ENCODE measurements at places on chromosomes 2 and 18. TPM values are rescaled to one million over a fixed set of nuclear protein-coding genes. Genes with fewer than 3 reads are reported as not detected.
A peak's percentile ranks its signal among the peaks of the same experiment; 100 is the strongest.

SLC30A3 gene
- total RNA-seq: 0.20 TPM

PCARE gene
- total RNA-seq: 0.67 TPM

REEP1 gene
- total RNA-seq: 7.3 TPM

NETO1 gene
- not detected for total RNA-seq

GLB1L gene
- total RNA-seq: 4.1 TPM

PROM2 gene
- total RNA-seq: 4.2 TPM

TMEM37 gene
- 9.3 TPM for total RNA-seq

ALK gene
- 0.30 TPM for total RNA-seq

GKN1 gene
- total RNA-seq: not detected

SLC8A1 gene
- total RNA-seq: 54.5 TPM

ANKRD29 gene
- total RNA-seq: 77.7 TPM

MYO7B gene
- total RNA-seq: 1.2 TPM

TMEM163 gene
- 26.1 TPM for total RNA-seq

DNA sequence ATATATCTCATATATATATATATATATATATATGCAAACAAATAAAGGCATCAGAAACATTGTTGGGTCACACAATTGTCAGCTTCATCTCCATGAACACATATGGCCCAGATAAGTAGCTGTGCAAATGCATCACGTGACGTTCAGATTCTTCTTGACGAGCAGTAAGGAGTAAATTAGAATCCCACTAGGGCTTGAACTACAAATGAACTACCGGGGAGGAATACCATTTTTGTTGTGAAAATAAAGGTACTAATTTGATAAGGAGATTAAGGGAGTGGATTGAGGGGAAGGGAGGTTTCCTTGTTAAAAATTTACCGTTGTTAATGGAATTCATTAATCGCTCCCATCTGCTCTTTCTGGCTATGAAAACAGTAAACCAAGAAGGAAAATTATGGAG, 186.5 kb upstream of the COPS8 start:
- no peak for DNase-seq
- no peak overlapping the region for H3K27ac ChIP-seq
- no peaks in the 10 kb centered on the region for H3K36me3 ChIP-seq
- H3K27me3 ChIP-seq: no peaks in the 10 kb centered on the region

- H3K36me3 ChIP-seq: no peaks in the 10 kb centered on the region
- H3K4me3 ChIP-seq: no peak overlapping the region
- DNase-seq: no peak
- no peaks in the 10 kb centered on the region for H3K27me3 ChIP-seq
- peaks cover 17% of the 10 kb centered on the region for H3K4me1 ChIP-seq
Measured at GRCh38 chr18:9081940-9082339, 20.6 kb upstream of the NDUFV2 start.

- no peaks in the 10 kb centered on the region for H3K4me1 ChIP-seq
- no peaks in the 10 kb centered on the region for H3K36me3 ChIP-seq
- H3K27ac ChIP-seq: no peak overlapping the region
- no peaks in the 10 kb centered on the region for H3K27me3 ChIP-seq
- no peak for DNase-seq
Measured at GRCh38 chr18:68484241-68484640, 230.7 kb downstream of the TMX3 start.

DNA sequence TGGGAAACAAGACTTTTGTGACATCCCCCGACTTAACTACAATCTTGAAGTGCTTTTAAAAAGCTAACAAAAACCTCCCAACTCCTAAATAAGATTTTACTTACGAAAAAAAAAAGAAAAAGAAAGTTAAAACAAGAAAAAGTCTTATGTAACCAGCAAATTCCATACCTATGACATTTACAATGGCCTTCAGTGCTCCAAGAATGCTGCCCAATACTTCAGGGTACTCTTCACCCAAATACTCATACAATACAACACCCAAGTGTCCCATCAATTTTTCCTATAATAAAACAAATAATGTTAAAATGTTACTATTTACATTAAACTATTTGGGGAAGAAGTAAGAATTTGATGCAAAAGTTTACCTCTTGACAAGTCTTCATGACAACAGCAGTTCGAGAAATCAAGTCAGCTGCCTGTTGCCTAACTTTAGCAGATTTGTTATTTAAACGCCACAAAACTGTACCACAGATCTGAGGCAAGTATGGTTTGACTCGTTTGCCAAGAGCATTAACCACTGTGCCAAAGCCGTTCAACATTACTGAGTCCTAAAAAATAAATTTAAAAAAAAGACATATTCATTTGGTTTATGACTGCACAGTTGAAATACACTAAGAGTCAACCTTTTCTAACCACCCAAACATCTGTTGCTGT, 34.8 kb downstream of the SF3B1 start:
- H3K27me3 ChIP-seq: no peaks in the 10 kb centered on the region
- H3K27ac ChIP-seq: no peak overlapping the region
- H3K36me3 ChIP-seq: peaks cover 100% of the 10 kb centered on the region
- no peak overlapping the region for H3K4me3 ChIP-seq

DNA sequence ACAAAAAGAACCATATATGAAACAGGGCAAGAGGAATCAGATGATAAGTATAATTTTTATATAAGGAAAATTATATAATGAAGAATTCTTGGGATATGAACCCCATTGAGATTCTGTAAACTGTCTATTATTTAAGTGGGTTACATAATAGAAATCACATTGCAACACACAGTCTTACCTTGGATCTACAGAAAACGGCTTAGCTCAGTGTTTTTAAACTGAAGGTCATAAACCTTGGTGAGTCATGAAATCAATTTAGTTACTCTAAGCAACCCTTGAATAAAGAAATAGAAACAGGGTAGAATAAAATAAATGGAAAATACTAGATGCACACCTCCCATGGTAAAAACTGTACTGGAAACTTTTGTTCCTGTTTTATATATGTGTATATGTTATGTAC, 50.7 kb downstream of the METTL8 start:
- no peak overlapping the region for H3K4me3 ChIP-seq
- no peak for DNase-seq
- no peaks in the 10 kb centered on the region for H3K4me1 ChIP-seq
- H3K36me3 ChIP-seq: no peaks in the 10 kb centered on the region

- no peaks in the 10 kb centered on the region for H3K27me3 ChIP-seq
- H3K4me3 ChIP-seq: no peak overlapping the region
- H3K36me3 ChIP-seq: no peaks in the 10 kb centered on the region
- DNase-seq: no peak
- H3K27ac ChIP-seq: peak overlapping the region; percentile 9
Measured at GRCh38 chr2:44267269-44267795, 7.9 kb upstream of the SLC3A1 start.

DNA sequence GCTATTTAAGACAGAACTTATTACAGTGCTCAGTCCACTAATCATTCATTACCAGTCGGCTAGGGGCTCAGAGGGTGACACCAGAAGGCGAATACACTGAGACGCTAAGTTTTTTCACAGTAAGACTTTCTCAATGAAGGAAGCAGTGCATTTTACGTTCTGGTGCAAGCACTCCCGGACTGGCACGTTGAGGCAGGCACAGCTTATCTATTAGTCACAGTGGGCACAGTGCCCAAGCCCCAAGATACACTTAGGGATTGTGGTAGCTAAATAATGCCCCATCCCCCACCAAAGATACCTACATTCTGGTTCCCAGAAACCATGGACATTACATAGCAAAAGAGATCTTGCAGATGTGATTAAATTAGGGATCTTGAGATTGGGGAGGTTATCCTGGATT, 32.6 kb upstream of the BCL11A start:
- DNase-seq: no peak
- H3K36me3 ChIP-seq: no peaks in the 10 kb centered on the region
- H3K27ac ChIP-seq: no peak overlapping the region
- H3K27me3 ChIP-seq: peaks cover 2% of the 10 kb centered on the region
- peaks cover 9% of the 10 kb centered on the region for H3K4me1 ChIP-seq

GRCh38 chr2:234690569-234691213, 193.8 kb upstream of the ARL4C start:
- no peak for DNase-seq
- H3K4me3 ChIP-seq: no peak overlapping the region
- no peaks in the 10 kb centered on the region for H3K36me3 ChIP-seq
- H3K27ac ChIP-seq: no peak overlapping the region
- H3K27me3 ChIP-seq: no peaks in the 10 kb centered on the region

DNA sequence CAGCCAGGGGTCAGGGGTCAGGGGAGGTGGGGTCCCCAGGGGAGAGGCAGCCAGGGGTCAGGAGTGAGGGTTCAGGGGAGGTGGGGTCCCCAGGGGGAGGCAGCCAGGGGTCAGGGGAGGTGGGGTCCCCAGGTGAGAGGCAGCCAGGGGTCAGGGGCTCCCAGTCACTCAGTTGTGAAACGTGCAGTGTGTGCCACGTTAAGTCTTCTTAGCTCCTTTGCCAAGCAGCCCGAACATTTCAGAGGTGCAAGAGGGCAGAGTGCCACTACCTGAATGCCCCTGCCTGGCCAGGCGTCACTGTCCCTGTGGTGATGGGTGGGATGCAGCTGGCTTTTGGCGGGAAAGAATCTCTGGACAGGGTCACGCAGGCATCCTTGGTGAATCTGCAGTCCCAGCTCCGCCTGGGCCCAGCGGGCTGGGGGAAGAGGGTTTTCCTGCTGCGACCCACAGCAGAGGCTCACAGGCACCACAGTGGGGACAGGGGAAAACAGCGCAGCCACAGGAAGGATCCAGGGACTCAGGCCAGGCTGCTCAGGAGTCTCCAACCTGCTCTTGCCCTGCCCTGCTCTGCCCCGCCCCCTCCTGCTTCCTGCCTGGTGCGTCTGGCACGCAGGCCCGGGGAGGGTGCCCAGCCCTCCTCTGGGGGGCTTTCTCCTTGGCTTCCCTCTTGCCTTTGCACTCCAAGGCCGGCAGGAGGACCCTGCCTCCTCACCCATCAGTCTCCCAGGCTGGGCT, 188.3 kb downstream of the TWIST2 start:
- peaks cover 3% of the 10 kb centered on the region for H3K4me1 ChIP-seq
- H3K36me3 ChIP-seq: no peaks in the 10 kb centered on the region
- peak; percentile 62 for DNase-seq
- no peak overlapping the region for H3K4me3 ChIP-seq
- no peaks in the 10 kb centered on the region for H3K27me3 ChIP-seq

- peaks cover 19% of the 10 kb centered on the region for H3K4me1 ChIP-seq
- H3K36me3 ChIP-seq: no peaks in the 10 kb centered on the region
- no peak overlapping the region for H3K27ac ChIP-seq
- no peak for DNase-seq
- H3K27me3 ChIP-seq: no peaks in the 10 kb centered on the region
Measured at GRCh38 chr2:128441341-128442052, 122.8 kb upstream of the HS6ST1 start.

DNA sequence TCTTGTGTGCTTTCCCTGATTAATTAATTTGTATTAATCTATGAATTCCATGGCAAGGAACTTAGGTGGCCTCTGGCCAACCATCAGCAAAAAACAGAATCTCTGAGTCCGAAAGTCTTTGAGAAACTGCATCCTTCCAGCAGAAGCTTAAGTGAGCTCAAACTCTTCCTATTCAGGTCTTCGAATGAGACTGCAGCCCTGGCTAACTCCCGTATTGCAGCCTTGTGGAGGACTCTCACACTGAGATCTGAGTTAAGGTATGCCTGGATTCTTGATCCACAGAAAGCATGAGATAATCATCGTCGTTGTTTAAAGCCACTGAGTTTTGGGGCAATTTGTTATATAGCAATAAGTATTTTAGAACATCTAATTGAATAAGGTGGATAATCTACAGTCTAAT, 1143.9 kb upstream of the NXPH2 start:
- H3K27ac ChIP-seq: no peak overlapping the region
- no peak overlapping the region for H3K4me3 ChIP-seq
- no peaks in the 10 kb centered on the region for H3K27me3 ChIP-seq

DNA sequence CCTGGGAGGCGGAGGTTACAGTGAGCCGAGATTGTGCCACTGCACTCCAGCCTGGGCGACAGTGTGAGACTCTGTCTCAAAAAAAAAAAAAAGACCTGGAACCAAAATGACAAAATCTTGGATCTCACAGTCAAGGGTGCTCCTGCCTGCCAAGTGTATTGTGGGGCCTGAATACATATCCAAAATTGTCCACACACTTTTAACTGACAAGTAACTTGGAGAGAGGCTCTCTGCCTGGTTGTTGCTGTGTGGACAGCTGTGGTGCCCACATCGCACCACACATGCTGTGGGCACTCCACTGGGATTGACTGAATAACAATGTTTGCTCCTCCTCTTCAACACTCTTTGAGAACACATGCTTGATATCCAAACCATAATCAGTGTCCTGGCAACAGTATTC, 117.6 kb upstream of the REV1 start:
- H3K4me1 ChIP-seq: no peaks in the 10 kb centered on the region
- H3K27me3 ChIP-seq: no peaks in the 10 kb centered on the region
- H3K36me3 ChIP-seq: no peaks in the 10 kb centered on the region

DNA sequence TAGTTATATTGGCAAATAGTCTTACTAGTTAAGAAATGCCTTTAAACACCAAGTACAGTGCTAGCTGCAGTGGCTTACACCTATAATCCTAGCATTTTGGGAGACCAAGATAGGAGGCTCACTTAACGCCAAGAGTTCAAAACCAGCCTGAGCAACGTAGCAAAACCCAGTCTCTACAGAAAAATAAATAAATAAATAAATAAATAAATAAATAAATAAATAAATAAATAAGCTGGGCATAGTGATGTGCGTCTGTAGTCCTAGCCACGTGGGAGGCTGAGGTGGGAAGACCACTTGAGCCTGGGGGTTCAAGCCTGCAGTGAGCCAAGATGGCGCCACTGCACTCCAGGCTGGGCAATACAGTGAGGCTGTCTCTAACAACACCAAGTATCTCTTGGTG, 158.6 kb upstream of the ALPP start:
- H3K27me3 ChIP-seq: no peaks in the 10 kb centered on the region
- no peaks in the 10 kb centered on the region for H3K36me3 ChIP-seq
- H3K4me1 ChIP-seq: peaks cover 8% of the 10 kb centered on the region
- no peak overlapping the region for H3K4me3 ChIP-seq
- H3K27ac ChIP-seq: no peak overlapping the region

GRCh38 chr18:70377317-70377799, 88.5 kb downstream of the SOCS6 start:
- H3K4me3 ChIP-seq: no peak overlapping the region
- no peak overlapping the region for H3K27ac ChIP-seq
- H3K27me3 ChIP-seq: no peaks in the 10 kb centered on the region
- no peak for DNase-seq
- H3K4me1 ChIP-seq: peaks cover 5% of the 10 kb centered on the region

GRCh38 chr2:47869859-47870595, 36.3 kb downstream of the FBXO11 start:
- peaks cover 23% of the 10 kb centered on the region for H3K4me1 ChIP-seq
- H3K27me3 ChIP-seq: no peaks in the 10 kb centered on the region
- H3K4me3 ChIP-seq: no peak overlapping the region
- no peaks in the 10 kb centered on the region for H3K36me3 ChIP-seq
- H3K27ac ChIP-seq: no peak overlapping the region

DNA sequence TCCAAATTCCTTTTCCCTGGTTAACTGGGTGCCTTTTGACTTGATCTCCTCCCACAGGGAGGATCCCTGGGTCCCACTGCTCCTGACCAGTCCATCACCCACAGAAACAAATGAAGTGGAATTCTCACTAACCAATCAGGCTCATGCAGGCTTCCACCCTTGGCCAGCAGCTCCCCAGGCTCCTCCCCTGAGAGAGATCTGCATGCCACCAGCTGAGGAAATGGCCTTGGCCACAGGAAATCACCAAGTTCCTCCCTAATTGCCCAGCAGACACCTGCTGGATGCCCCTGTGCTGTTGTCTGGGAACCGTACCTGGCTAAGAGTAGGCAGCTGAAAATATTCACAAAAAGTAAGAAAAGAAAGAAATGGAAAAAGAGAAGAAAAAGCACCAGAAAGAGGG, 207.4 kb downstream of the NCK2 start:
- no peaks in the 10 kb centered on the region for H3K27me3 ChIP-seq
- no peaks in the 10 kb centered on the region for H3K4me1 ChIP-seq
- H3K36me3 ChIP-seq: no peaks in the 10 kb centered on the region
- no peak overlapping the region for H3K4me3 ChIP-seq

- DNase-seq: no peak
- no peaks in the 10 kb centered on the region for H3K4me1 ChIP-seq
- no peaks in the 10 kb centered on the region for H3K27me3 ChIP-seq
- H3K36me3 ChIP-seq: no peaks in the 10 kb centered on the region
- no peak overlapping the region for H3K27ac ChIP-seq
Measured at GRCh38 chr2:28507796-28508764, 12.2 kb downstream of the PLB1 start.

Data from upper lobe of left lung (tissue), 6 donors.